ENCODE measurements at places on chromosomes 2 and 18. TPM values are rescaled to one million over a fixed set of nuclear protein-coding genes. Genes with fewer than 3 reads are reported as not detected.

- DNase-seq = peak; percentile 11
- peaks cover 26% of the 10 kb centered on the region for H3K4me1 ChIP-seq
- H3K4me3 ChIP-seq = peak overlapping the region; percentile 94
- peaks cover 5% of the 10 kb centered on the region for H3K36me3 ChIP-seq
- peak overlapping the region; percentile 97 for H3K27ac ChIP-seq
These were observed 905 bp upstream of the NUP35 start for GRCh38 chr2:183123117-183123958.

DNA sequence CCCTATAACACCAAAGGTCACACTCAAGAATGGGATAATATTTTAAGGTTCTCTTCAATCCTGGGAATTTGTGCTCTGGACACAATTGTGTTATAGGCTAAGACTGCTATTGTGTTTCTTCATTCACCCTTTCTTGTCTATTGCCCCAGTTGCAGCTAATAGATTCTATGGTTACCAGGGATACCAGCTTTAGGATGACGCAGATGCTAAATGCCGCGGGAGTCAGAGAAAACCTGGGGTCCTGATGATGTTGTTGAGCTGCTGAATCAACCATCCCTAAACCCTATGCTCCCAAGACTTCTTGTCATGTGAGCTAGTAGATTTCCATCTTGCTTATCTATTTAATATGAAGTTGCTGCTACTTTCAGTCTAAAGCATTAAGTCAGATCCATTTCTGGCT, 5.4 kb downstream of the CRYGD start:
- peaks cover 6% of the 10 kb centered on the region for H3K27me3 ChIP-seq
- H3K36me3 ChIP-seq = no peaks in the 10 kb centered on the region
- H3K4me3 ChIP-seq = no peak overlapping the region
- no peak for DNase-seq
- no peak overlapping the region for H3K27ac ChIP-seq
- H3K4me1 ChIP-seq = peaks cover 1% of the 10 kb centered on the region

GRCh38 chr2:26465266-26465925, 12.5 kb downstream of the OTOF start:
- no peak overlapping the region for H3K4me3 ChIP-seq
- DNase-seq = no peak
- H3K4me1 ChIP-seq = no peaks in the 10 kb centered on the region
- H3K36me3 ChIP-seq = no peaks in the 10 kb centered on the region
- no peaks in the 10 kb centered on the region for H3K27me3 ChIP-seq

DNA sequence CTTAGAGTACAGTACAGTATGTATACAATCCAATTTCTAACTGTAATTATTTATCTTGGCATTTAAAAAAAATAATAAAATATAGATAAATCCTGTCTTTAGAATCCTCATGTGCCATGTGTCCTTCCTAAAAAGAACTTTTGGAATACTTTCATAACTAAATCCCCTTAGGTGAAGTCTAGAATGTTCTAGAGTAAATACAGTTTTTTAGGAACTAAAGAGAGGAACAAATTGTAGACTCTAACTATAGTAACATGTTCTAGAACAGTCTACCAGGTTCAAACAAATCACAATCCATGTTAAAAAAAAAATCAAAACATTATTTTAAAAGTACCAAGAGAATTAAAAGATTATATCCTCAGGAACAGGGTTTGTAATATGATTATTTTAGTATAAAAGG, 80.6 kb upstream of the CCDC141 start:
- H3K27me3 ChIP-seq = no peaks in the 10 kb centered on the region
- H3K36me3 ChIP-seq = no peaks in the 10 kb centered on the region
- H3K4me3 ChIP-seq = no peak overlapping the region
- no peak overlapping the region for H3K27ac ChIP-seq

- DNase-seq = no peak
- peaks cover 2% of the 10 kb centered on the region for H3K27me3 ChIP-seq
- peaks cover 3% of the 10 kb centered on the region for H3K4me1 ChIP-seq
- H3K36me3 ChIP-seq = no peaks in the 10 kb centered on the region
- H3K27ac ChIP-seq = no peak overlapping the region
These were observed 84.2 kb upstream of the STPG4 start for GRCh38 chr2:47239119-47239969.

- no peak for DNase-seq
- H3K4me3 ChIP-seq = no peak overlapping the region
- H3K27ac ChIP-seq = peak overlapping the region; percentile 19
- peaks cover 79% of the 10 kb centered on the region for H3K4me1 ChIP-seq
These were observed 36.3 kb downstream of the FBXO11 start for GRCh38 chr2:47869859-47870595.

- H3K27ac ChIP-seq = no peak overlapping the region
- H3K4me3 ChIP-seq = no peak overlapping the region
- no peaks in the 10 kb centered on the region for H3K4me1 ChIP-seq
- DNase-seq = no peak
These were observed 225.7 kb downstream of the EPHA4 start for GRCh38 chr2:221346411-221346810.

CAB39 gene
- 128 TPM for total RNA-seq

DNA sequence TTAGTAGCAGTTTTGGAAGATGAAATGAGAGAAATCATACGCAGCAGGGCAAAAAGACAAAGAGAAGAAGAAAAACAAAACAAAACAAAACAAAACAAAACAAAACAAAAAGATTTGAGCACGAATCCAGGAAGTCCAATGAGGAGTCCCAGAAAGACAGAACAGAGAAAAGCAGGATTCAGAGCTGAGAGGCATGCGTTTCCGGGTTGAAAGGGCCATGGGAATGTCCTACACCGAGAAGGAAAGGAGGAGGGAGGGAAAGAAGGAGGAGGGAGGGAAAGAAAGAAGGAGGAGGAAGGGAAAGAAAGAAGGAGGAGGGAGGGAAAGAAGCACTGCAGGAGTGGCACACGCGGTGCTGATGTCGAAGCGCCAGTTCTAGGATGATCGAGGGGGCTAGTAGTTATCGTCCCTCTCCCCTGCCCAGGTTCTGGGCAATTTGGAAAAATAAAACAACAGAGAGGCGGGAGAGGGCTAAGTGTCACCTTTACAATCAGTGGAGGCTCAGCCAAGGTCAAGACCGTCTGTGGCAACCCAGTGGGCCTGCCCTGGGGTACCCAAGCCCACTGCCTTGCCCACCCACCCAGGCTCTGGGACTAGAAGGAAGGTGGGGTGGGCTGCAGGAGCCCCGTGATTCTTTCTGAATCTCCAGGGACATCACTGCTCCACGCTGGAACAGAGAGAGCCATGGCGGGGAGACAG, 68.4 kb downstream of the TWIST2 start:
- H3K36me3 ChIP-seq = no peaks in the 10 kb centered on the region
- no peaks in the 10 kb centered on the region for H3K4me1 ChIP-seq
- peaks cover 12% of the 10 kb centered on the region for H3K27me3 ChIP-seq
- DNase-seq = no peak
- no peak overlapping the region for H3K4me3 ChIP-seq
- H3K27ac ChIP-seq = no peak overlapping the region

- DNase-seq = no peak
- no peak overlapping the region for H3K4me3 ChIP-seq
- H3K27ac ChIP-seq = no peak overlapping the region
- no peaks in the 10 kb centered on the region for H3K4me1 ChIP-seq
These were observed 272.3 kb downstream of the RAD51AP2 start for GRCh38 chr2:17245906-17246305.

EDAR gene
- 0.31 TPM for total RNA-seq

GALNT14 gene
- 0.44 TPM for total RNA-seq

- peak; percentile 36 for DNase-seq
- H3K4me1 ChIP-seq = no peaks in the 10 kb centered on the region
- no peaks in the 10 kb centered on the region for H3K36me3 ChIP-seq
- H3K27me3 ChIP-seq = peaks cover 39% of the 10 kb centered on the region
These were observed 22.3 kb downstream of the QPCT start for GRCh38 chr2:37366773-37367172.

DNA sequence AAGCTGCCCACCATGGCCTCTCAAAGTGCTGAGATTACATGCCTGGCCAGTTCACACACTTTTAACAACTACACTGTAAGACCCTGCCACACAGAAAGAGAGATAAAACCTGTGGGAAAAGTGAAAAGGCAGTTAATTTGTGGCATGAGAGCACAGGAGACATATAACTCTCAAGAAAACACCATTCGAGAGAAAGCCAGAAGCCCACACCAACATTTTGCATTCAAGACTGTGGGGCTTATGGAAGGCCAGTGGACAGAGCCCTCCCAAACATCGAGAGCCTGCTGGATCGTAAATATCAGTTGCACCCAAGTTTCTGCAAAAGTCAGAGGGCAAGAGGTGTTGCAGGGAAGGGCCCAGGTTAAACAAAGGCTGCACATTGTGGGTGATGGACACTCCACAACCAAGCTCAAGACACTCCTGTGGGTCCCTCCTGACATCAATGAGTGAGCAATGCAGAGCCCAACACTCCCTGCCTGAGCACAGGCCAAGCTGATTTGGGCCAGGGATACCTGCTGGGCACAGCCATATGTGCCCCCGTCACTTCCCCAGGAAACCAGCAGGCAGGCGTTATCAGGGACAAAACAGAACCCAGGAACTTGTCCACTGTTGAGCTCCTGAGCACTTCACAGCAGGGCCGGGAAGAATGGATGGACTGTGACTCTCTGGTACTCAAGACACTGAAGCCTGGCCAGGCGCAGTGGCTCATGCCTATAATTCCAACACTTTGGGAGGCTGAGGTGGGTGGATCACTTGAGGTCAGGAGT, 114.4 kb downstream of the ZFP36L2 start:
- H3K36me3 ChIP-seq = no peaks in the 10 kb centered on the region
- H3K4me1 ChIP-seq = no peaks in the 10 kb centered on the region
- no peak for DNase-seq
- no peak overlapping the region for H3K4me3 ChIP-seq

DNA sequence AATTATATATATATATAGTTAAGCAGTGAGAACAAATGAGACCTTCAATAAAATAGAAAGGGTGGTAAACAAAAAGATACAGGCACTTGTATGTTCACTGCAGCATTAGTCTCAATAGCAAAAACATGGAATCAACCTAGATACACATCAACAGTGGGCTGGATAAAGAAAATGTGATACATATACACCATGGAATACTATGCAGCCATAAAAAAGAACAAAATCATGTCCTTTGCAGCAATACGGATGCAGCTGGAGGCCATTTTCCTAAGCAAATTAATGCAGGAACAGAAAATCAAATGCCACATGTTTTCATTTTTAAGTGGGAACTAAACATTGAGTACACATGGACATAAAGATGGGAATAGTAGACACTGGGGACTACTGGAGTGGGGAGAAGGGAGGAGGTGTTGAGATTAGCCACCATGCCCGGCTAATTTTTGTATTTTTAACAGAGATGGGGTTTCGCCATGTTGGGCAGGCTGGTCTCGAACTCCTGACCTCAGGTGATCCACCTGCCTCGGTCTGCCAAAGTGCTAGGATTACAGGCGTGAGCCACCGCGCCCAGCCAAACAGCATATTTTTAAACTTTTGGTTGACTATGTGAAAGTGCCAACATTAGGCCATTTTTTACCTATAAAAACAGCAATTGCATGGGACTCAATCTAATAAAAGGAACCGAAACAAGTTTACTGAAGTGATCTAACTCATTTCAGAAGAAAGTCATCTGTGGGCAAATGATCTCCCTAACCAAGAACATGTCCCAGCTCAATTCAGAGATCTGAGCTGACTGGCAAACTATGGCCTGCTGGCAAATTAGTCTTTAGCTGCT, 23.7 kb downstream of the ICA1L start:
- no peaks in the 10 kb centered on the region for H3K27me3 ChIP-seq
- H3K27ac ChIP-seq = no peak overlapping the region
- H3K36me3 ChIP-seq = no peaks in the 10 kb centered on the region
- H3K4me3 ChIP-seq = no peak overlapping the region

- peak overlapping the region; percentile 54 for H3K4me3 ChIP-seq
- peaks cover 65% of the 10 kb centered on the region for H3K4me1 ChIP-seq
- peaks cover 11% of the 10 kb centered on the region for H3K36me3 ChIP-seq
- peak; percentile 90 for DNase-seq
These were observed 16.3 kb downstream of the GPR55 start for GRCh38 chr2:230908595-230909191.
